ENCODE measurements at places on chromosomes 13 and 19. TPM values are rescaled to one million over a fixed set of nuclear protein-coding genes. Genes with fewer than 3 reads are reported as not detected.

The IGFL3 gene
- not detected for total RNA-seq

The CGB1 gene
- total RNA-seq: not detected

The ZNF57 gene
- total RNA-seq: 2.9 TPM

The TMEM59L gene
- total RNA-seq: 4.1 TPM

The TMEM190 gene
- total RNA-seq: not detected

The THSD8 gene
- total RNA-seq: 0.13 TPM

The SHD gene
- total RNA-seq: not detected

The SRRM5 gene
- 0.03 TPM for total RNA-seq

The KLF2 gene
- total RNA-seq: 11.7 TPM

The CD209 gene
- not detected for total RNA-seq

The LILRA5 gene
- not detected for total RNA-seq

The KBTBD6 gene
- 13.9 TPM for total RNA-seq

The GRIN3B gene
- total RNA-seq: 0.20 TPM

The VSTM2B gene
- not detected for total RNA-seq

The ELSPBP1 gene
- total RNA-seq: not detected

The GSX1 gene
- not detected for total RNA-seq

The PODNL1 gene
- 3.2 TPM for total RNA-seq

The ZNF471 gene
- total RNA-seq: 6.7 TPM

The PET100 gene
- 4.7 TPM for total RNA-seq

The CLEC4M gene
- total RNA-seq: not detected

The PGLYRP1 gene
- not detected for total RNA-seq

The FCAR gene
- total RNA-seq: not detected

The PSMD8 gene
- 262 TPM for total RNA-seq

The LILRA6 gene
- total RNA-seq: not detected

The SIGLEC10 gene
- total RNA-seq: not detected

The ARGLU1 gene
- 30.7 TPM for total RNA-seq

The C19orf33 gene
- total RNA-seq: not detected

The PLIN5 gene
- not detected for total RNA-seq

The KLK4 gene
- not detected for total RNA-seq

The NAPSA gene
- 0.36 TPM for total RNA-seq

The ZIK1 gene
- 6.8 TPM for total RNA-seq

The ZNF763 gene
- total RNA-seq: 1.1 TPM

The CAPS gene
- total RNA-seq: 3.7 TPM

The ADPRHL1 gene
- 1.1 TPM for total RNA-seq

The GRK1 gene
- total RNA-seq: not detected

The TMEM272 gene
- total RNA-seq: not detected

The TYROBP gene
- total RNA-seq: not detected

The JSRP1 gene
- total RNA-seq: 0.36 TPM

The TBCB gene
- total RNA-seq: 201 TPM

The TLE6 gene
- 2.7 TPM for total RNA-seq

The MARCHF2 gene
- total RNA-seq: 70.0 TPM

The FAM216B gene
- not detected for total RNA-seq

The MYADM gene
- 24.2 TPM for total RNA-seq

The ZNF565 gene
- 7.5 TPM for total RNA-seq

The CTXN1 gene
- 7.4 TPM for total RNA-seq

The SOX1 gene
- not detected for total RNA-seq

The KCNN1 gene
- 0.03 TPM for total RNA-seq

The PTGIR gene
- 20.0 TPM for total RNA-seq

The SWSAP1 gene
- 0.65 TPM for total RNA-seq

The ZNF93 gene
- 2.9 TPM for total RNA-seq

The WDR62 gene
- total RNA-seq: 1.7 TPM

The IGFL2 gene
- total RNA-seq: 0.13 TPM

The PEAK3 gene
- not detected for total RNA-seq

Data from smooth muscle cell of the pulmonary artery (primary cell).